ENCODE measurements at places on chromosomes 13 and 19.

- DNase-seq = no peak
These were observed 11.8 kb downstream of the ARHGEF18 start for GRCh38 chr19:7360393-7360984.

- no peak for DNase-seq
These were observed 75.4 kb upstream of the GPR183 start for GRCh38 chr13:99382428-99383133.

- DNase-seq = no peak
These were observed 322.8 kb downstream of the UQCRFS1 start for GRCh38 chr19:28889941-28890670.

DNA sequence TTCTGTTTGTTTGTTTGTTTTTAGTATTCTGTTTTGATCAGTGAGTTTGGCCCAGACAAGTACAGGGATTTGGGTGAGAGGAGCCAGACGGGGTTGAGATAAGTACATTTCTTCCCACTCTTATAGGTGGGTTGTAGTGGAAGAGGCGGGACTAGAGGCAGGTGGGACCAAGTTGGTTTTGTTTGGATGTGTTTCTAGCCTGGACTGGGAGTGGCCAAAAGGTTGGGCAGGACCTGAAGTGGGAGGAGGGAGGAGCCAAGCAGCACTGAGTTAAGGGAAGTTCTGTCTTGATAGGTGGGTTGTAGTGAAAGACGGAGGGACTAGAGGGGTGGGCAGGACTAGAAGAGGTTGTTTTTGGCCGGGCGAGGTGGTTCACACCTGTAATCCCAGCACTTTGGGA, 9.0 kb downstream of the DNASE2 start:
- no peak for DNase-seq

Data from stimulated activated CD4-positive, alpha-beta T cell treated with anti-CD3 and anti-CD28 coated beads, Interleukin-4, amount 100 ng/mL, for 48 hours (primary cell).